ENCODE measurements at places on chromosomes 13 and 19. TPM values are rescaled to one million over a fixed set of nuclear protein-coding genes. Genes with fewer than 3 reads are reported as not detected.

GRCh38 chr13:40146063-40146462, 490.6 kb downstream of the COG6 start:
- no peak for DNase-seq

- no peak for DNase-seq
Measured at GRCh38 chr13:98912846-98913245, 65.0 kb downstream of the DOCK9 start.

DNA sequence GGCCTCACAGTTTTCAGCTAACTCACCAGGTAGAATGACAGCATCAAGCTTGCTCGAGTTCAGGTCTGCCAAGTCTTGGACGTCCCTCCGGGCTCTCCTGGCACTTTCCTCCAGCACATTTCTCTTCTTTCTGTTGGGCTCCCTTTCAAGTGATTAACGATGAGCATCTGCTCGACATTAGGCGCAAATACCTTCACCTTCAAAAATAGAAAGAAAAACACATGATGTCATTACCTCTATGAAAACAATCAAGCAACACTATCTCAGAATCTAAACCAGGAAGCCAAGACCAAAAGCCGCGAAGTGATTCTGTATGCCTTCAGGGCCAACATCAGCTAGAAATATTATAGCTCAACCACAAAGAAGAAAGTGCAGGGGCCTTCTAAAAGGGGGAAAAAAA, 15.4 kb upstream of the CLN5 start:
- DNase-seq, result no peak

- no peak for DNase-seq
Measured at GRCh38 chr19:58400316-58400915, 5.0 kb downstream of the RNF225 start.

DNA sequence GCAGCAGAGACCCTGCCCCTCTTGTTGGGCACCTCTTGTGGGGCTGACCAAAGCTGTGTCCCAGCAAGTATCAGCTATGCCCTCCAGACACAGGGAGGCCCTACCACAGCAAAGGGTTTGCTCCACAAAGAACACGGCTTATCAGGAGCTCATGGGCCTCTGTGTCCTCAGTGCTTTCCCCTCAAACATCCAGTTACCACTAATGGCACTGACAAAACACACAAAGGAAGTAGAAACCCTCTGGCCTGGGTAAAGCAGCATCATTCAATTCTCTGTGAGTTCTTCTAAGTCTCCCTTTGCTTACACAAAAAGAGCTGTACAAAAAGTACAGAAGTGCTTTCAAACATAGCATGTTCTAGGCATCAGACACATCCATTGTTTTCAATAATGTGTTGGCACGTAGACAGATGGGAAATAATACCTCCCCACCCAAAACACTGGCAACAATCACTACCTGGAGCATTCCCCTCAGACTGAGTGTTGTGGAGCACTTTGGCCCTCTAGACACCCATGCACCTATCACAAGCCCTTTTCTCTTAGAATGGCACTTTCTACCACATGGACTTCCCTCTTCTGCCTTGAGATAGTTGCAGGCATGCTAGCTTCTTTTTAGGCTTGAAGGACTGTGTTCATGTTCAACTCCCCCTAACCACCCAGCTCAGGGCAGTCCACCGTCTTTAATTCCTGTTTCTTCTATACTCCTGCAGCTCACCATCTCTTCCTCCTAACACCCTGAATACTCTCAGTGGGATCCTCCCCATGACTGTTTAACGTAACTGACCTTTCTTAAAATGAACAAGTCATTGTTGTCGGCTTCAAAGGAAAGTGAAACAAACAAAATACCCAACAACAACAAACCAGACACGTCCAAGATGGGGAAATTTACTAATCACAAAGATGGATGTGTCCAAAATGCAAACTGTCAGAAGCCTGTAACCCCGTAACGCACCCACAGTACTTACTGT, 43.5 kb downstream of the ATP7B start:
- DNase-seq, result no peak

DNA sequence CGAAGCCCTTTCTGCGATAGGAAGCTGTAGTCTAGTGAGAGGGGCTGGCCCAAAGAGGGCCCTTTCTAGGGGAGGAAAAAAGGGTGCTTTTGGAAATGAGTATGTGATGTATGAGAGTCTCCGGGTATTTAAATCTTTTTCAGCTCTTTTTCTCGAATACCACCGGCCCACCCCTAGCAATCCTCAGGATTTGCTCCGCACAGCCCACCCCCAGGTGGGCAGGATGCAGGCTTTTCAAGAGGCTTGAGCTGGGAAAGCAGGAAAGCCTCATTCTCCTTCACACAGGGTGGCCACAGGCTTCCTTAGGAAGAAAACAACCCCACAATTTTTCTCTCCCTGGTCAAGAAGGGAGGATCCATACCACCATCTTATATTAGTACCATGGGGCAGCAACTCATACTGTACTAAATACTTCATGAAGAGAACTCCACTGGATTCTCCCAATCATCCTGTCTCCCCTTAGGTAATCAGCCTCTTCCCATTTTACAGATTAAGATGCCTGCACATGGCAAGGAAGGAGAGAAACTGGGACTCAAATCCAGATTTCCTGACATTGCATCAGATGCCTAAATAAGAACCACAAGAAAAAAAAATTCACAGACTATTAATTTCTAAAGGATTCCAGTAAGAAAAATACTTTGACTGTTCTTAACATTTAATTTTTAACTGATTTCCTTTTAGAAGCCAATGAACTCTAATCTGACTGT, 84.4 kb downstream of the STK24 start:
- DNase-seq, result no peak

DNA sequence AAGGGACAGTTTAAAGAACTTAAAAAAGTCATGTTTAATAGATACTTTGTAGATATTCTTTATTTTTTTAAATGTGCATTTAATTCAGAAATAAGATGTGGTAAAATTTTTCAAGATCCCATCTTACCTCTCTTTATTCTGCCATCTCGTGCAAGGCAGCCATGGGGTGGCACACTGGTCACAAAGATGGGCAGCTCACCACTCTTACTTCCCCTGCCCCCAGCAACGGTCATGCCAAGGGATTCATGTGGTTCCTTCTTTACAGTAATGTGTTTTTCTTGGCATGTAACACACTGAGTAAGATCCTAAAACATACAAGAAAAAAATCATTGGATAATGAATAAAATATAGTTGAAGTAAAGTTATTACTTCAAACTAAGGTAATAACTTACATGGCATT, 64.2 kb downstream of the LNX2 start:
- DNase-seq, result peak; percentile 1

DNA sequence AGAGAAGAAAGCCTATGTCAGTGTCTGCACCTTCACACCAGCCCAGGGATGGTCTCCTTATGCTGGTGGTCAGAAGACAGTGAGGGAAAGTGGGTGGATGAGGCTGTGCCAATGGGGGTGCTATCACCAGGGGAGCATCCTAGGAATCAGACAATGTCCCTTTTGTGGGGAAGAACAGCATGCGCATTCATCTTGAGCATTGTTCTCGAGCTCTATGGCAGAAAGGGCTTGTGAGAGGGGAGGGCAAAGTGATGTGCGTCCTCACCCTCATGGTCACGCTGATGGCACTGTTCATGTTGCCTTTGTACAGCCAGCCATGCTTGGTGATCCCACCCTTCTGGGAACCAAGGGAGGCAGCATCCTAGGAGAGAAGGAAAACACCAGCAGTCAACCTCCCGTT, 56.1 kb downstream of the DOCK9 start:
- no peak for DNase-seq

DNA sequence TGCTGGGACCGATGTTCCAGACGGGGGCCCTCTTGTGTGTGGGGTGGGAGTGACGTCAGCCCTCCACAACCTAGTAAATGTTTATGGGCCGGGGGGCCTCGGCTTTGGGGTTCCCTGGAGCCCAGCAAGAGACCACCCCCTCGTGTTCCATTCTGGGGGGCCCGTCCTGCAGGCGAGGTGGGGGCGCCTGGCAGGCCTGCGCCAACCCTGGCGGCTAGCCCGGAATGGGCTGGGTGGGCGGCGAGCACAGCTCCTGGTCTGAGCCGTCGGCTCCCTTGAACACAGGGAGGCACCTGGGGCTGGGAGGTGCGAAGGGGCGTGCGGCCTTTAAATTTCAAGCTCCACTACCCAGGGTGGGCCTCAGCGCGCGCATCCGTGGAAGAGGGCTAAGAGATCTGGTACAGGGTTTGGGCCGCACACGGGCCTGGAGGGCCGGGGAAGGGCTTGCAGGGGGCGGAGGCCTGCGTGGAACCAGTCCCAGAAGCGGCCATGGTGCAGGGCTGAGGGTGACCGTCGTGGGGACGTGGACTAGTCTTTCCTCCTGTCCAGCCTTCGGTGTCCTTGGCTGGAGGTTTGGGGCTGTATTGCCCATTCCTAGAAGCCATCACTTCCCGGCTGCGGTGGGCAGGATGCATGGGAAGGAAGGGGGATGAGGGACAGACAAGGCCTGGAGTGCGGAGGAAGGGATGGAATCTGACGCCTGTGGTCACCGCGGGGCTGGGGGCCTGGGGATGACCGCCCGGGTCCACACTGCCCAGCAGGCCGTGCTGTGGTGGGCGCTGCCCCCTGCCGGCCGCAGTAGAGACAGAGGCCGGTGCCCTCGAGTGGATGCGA, 11.4 kb downstream of the NDUFA11 start:
- no peak for DNase-seq

- DNase-seq, result no peak
Measured at GRCh38 chr13:106660746-106661625, 93.0 kb upstream of the ARGLU1 start.

DNA sequence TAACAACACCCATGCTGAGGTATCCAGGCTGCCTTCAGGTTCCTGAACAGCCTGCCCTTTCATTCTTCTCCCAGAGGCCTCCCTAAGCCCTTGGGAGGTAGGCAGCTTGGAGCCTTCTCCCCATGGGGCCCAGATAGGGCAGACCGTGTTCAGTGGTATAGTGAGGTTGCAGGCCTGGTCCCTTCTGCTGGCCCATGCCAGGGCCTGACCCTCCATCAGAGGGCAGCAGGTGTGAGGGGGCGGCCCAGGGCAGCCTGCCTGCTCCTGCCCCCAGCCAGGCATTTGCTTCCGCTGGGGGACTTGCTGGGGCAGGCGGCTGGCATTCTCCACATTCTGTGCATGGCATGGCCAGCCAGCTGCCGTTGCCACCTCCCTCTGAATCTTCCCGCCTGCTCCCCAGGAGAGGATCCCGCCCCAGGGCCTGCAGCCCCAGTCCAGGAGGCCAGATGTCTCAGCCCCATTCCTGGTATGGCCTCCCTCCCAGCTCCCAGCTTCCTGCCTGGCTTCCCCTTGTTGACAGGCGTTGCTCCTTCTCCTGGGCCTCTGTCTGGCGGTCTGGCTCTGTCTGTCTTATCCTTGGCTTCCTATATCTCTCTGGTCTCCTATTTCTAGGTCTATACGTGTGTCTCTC, 8.9 kb downstream of the CIC start:
- no peak for DNase-seq

GRCh38 chr19:37309834-37310575, 60.9 kb upstream of the ZNF527 start:
- no peak for DNase-seq

DNA sequence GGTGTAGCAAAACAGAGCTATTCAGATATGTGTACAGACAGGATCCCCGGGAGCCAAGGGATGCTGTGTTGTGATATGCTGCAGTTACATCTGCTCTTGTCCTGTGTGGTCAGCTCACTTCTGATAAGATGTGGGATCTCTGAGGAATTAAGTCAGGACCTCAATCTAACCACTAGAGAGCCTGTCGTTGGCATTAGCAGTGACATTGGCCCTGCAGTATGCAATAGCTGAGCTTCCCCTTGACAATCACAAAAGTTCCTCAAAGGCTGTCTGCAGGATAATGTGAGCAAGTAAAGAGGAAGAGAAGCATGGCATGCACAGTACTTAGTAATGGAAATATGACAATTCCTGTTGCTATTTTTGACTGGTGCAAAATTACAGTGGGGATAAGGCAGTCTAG, 203.4 kb upstream of the MIR17HG start:
- no peak for DNase-seq

DNA sequence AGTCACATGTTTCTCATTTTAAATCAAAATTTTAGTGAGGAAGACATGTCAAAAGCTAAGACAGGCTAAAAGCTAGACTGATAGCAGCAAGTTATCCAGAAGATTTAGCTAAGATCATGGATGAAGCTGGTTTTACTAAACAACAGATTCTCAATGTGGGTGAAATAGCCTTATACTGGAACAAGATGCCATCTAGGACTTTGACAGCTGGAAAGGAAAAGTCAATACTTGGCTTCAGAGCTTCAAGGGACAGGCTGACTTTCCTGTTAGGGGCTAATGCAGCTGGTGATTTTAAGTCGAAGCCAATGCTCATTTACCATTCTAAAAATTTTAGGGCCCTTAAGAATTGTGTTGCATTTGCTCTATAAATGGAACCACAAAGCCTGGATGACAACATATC, 455.3 kb upstream of the SLC10A2 start:
- no peak for DNase-seq

GRCh38 chr19:3080286-3080685, 13.9 kb upstream of the GNA11 start:
- no peak for DNase-seq

- DNase-seq, result peak; percentile 3
Measured at GRCh38 chr19:58196901-58197616, 14.2 kb downstream of the ZNF274 start.

- DNase-seq, result no peak
Measured at GRCh38 chr19:42441049-42441445, 1.7 kb downstream of the CXCL17 start.

Gene COL5A3
- not detected for polyA plus RNA-seq

Gene APLP1
- not detected for polyA plus RNA-seq

Gene VSIG10L
- polyA plus RNA-seq, result 0.40 TPM

Gene ZSCAN1
- not detected for polyA plus RNA-seq

Gene AP2S1
- polyA plus RNA-seq, result 57.0 TPM

Gene ZNF431
- 14.9 TPM for polyA plus RNA-seq

Measured in naive B cell (primary cell).